Lung (tissue), 17 donors: ENCODE measurements at places on chromosomes 12 and 14. TPM values are rescaled to one million over a fixed set of nuclear protein-coding genes. Genes with fewer than 3 reads are reported as not detected.

Gene ATP6V1D
- total RNA-seq: 58.2 TPM

DNA sequence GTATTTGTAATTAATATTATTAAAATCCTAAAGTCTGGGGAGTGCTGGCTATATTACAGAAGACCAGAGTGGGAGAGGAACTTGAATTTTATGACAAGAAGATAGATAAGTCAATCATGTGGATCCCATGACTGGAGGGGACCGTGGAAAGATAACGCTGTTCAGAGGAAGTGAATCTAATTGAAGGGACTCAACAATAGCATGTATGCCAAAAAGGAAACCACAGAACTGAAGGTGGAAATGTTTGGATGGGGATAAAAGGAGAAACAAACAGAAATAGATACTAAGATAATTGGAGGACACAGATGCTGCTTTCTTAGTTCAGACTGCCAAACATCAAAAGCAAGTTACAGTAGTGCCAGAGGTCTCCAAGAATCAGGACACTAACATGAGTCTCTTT, 21.1 kb downstream of the OR6J1 start:
- DNase-seq: no peak

DNA sequence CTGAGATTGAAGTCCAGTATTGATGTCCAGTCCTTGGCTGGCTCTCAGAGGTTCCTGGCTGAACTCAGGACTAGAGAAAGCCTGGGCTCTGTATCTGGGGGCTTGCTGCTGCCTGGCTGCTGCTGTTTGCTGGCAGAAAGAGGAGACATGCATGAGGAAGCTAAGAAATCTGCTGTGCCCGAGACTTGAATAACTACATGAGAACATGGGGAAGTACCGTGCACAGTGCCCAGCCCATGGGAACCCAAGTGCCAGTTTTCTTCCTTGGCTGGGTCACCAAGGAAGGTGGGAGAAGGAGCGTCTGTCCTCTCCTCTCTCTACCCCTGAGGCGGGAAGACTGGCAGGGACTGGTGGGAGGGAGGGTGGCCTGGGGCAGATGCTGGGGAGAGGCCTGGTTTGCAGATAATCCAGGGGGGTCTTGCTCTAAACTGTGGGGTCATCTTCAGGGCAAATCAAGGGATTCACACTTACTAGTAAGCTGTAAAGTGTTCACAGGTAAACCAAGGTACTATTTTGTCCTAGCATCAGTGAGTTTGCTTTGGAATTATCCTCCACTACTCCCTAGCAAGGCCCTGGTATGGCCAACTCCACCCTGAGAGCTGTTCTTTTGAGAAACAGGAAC, 13.8 kb upstream of the ZFP36L1 start:
- DNase-seq: peak; percentile 57

Gene GALNT9
- total RNA-seq: 0.21 TPM

Gene MIP
- total RNA-seq: not detected

DNA sequence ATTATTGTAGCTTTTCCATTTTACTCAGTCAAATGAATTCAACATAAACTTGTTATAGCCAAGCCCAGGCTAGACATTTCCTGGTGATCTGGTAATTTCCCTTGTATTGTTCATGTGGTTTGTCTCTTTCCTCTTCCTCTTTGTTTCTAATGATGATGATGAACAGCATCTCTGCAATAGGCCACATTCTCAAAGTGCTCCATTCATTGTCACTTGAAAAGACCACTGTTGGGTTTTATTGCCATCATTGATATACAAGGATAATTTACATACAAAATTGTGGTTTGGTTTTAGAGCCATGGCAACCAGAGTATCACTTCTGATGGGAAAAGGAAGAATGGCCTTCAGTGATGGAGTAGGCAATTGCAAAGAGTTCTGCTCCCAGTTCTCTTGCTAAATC, 379.3 kb downstream of the RGS6 start:
- no peak for DNase-seq

DNA sequence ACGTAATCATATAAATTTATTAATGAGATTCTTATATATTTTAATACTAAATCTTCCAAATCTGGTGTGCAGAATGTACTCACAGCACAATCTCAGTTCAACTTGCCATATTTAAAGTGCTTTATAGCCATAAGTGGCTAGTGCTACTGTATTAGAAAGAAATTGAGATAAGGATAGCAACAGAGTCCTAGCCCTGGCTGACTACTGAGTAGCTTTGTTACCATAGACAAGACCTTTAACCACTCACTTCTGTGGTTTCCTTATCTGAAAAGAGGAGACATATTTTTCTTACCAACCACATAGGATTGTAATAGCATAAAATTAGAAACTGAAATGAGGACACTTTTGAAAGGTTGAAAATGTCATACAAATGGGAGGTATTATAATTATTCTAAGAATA, 2.0 kb upstream of the CHURC1 start:
- no peak for DNase-seq

Gene CLEC1B
- 2.2 TPM for total RNA-seq

DNA sequence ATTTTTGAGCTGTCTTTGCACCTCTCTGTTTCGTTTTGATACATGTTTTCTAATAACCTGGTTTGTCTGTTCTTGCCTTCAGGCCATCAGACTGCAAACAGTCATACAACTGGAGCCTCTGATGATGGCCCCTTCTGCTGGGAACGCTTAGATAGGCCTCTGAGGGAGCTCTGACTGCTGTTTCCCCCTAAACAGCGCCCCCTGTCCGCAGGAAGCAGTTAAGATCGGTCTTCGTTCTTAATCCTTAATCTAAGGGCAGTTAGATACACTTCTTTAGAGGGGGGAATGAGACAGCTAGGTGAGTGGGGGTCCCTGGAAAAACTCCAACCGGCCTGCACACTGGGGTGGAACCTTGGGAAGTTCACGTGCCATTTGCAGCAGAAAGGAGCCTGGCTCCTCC, 1338.8 kb upstream of the SEL1L start:
- DNase-seq: no peak

- peak; percentile 86 for DNase-seq
These were observed at the start of gene POLE2 for GRCh38 chr14:49687942-49688700. POLE2 (minus strand) TSS chr14:49688214; CDS start chr14:49688203, 11 bp downstream.

Gene SMCO2
- 0.31 TPM for total RNA-seq

Gene ANO4
- 1.9 TPM for total RNA-seq

DNA sequence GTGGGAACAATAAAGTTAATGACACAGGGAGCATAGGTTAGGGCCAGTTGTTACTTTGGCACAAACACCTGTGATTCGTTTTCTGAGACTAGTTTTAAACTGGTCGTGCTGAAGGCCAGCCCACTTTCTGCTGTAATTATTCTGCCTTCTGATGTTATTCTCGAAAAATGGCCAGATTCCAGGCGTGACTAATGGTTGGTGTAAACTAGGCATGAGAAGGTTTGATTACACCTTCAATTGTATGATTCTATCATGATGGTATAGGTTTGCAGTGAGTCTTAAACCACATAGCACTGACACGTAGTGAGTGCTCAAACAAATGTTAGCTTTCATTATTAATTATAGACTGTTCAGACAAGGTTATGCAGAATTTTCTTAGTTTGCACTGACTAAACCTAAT, 39.0 kb downstream of the CKB start:
- no peak for DNase-seq

Gene COL2A1
- 0.15 TPM for total RNA-seq

Gene PABPN1
- total RNA-seq: 66.0 TPM

DNA sequence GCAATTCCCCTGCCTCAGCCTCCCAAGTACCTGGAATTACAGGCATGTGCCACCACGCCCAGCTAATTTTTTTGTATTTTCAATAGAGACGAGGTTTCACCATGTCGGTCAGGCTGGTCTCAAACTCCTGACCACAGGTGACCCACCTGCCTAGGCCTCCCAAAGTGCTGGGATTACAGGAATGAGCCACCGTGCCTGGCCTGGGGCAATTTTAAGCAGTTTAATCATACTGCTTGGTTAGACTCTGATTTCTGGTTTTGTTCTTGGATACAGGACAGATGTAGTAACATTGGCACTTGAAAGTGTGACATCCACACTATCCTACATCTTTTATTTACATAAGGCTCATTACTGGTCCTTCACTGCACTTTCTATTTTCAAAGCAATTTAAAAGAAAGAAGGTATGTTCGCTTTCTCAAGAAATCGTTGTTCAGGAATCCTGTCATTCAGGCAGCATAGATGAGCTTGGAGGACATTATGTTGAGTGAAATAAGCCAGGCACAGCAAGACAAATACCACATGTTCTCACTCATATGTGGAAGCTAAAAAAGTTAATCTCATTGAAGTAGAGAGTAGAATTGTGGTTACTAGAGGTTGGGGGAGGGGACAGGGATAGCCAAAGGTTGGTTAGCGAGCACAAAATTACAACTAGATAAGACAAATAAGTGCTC, 4.0 kb upstream of the NUAK1 start:
- no peak for DNase-seq
